Endothelial cell of coronary artery (primary cell): ENCODE measurements at places on chromosomes 5 and 9. TPM values are rescaled to one million over a fixed set of nuclear protein-coding genes. Genes with fewer than 3 reads are reported as not detected.

The LECT2 gene
- not detected in 2 replicates for total RNA-seq

The LHX3 gene
- total RNA-seq: not detected in 2 replicates

The ST8SIA4 gene
- 1.1 and 8.0 TPM in 2 replicates for total RNA-seq

The FREM1 gene
- total RNA-seq: 0.09 and 0.18 TPM in 2 replicates

The BTNL3 gene
- total RNA-seq: not detected in 2 replicates

The ANKRD20A1 gene
- 0.36 and 1.7 TPM in 2 replicates for total RNA-seq

The BARX1 gene
- 0.09 TPM in 1 of 2 replicates, not detected in the other for total RNA-seq

The UBAP2 gene
- 15.4 and 20.5 TPM in 2 replicates for total RNA-seq

The IL3 gene
- total RNA-seq: not detected in 2 replicates

The HTR1A gene
- 0.09 TPM in 1 of 2 replicates, not detected in the other for total RNA-seq

The FAM221B gene
- not detected in 2 replicates for total RNA-seq

The IL13 gene
- not detected in 2 replicates for total RNA-seq

The PCDHGB6 gene
- total RNA-seq: 1.7 and 2.7 TPM in 2 replicates

The CCL27 gene
- total RNA-seq: not detected in 2 replicates

The ARL14EPL gene
- total RNA-seq: 0.18 TPM in 1 of 2 replicates, not detected in the other

The ALDH1A1 gene
- total RNA-seq: 118 and 122 TPM in 2 replicates

The SLC46A2 gene
- total RNA-seq: not detected in 2 replicates

The ANXA1 gene
- total RNA-seq: 467 and 638 TPM in 2 replicates

The CDC20B gene
- not detected in 2 replicates for total RNA-seq

The SLC23A1 gene
- not detected in 2 replicates for total RNA-seq

The CNTLN gene
- 7.5 and 7.9 TPM in 2 replicates for total RNA-seq

The SUSD3 gene
- total RNA-seq: 0.09 and 0.19 TPM in 2 replicates

The NR4A3 gene
- under 0.01 and 0.09 TPM in 2 replicates for total RNA-seq

The DBN1 gene
- total RNA-seq: 204 and 221 TPM in 2 replicates

The TPRN gene
- total RNA-seq: 4.4 and 5.6 TPM in 2 replicates

The PCDHB11 gene
- 0.38 and 0.99 TPM in 2 replicates for total RNA-seq

The RANBP3L gene
- total RNA-seq: not detected in 2 replicates

The MELK gene
- 13.8 and 28.4 TPM in 2 replicates for total RNA-seq

The LRRTM2 gene
- total RNA-seq: under 0.01 TPM in 2 replicates

The IL33 gene
- total RNA-seq: 39.9 and 138 TPM in 2 replicates

The SLC6A19 gene
- total RNA-seq: not detected in 2 replicates
